ENCODE measurements at places on chromosomes 1 and 21. TPM values are rescaled to one million over a fixed set of nuclear protein-coding genes. Genes with fewer than 3 reads are reported as not detected.

Gene KRTAP13-2
- not detected for total RNA-seq

- H3K36me3 ChIP-seq, result no peaks in the 10 kb centered on the region
- DNase-seq, result no peak
- peaks cover 30% of the 10 kb centered on the region for H3K4me1 ChIP-seq
- peaks cover 49% of the 10 kb centered on the region for H3K27me3 ChIP-seq
- no peak overlapping the region for H3K27ac ChIP-seq
These were observed 14.9 kb downstream of the ATP1A4 start for GRCh38 chr1:160166166-160166868.

DNA sequence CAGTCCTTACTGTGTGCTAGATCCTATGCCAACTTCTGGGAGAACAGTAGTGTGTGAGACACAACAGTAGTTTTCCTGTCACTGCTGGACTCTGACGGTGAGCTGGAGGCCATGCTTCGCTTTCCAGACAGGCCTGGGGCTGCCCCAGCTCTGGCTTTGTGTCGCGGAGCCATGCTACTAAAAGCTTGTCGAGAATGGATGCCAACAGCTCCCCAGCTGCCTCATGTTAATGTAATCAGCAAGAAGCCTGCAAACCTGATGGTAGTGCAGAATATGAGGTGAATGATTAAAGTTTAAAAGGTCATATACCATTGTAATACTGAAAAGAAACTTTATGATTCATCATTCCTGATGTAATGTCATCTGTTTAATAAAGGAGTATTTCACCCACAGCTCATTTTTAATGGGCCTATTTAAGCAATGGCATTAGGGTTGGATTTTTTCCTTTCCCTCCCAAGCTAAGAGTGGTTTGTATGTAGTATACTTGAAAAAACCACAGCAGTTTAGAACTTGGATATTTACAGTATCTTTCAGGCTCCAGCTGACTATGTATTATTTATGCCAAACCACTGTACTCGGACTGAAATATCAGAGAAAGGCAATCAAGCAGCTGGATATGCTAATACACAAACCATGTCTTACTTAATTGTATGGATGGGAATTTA, 343.0 kb downstream of the NUF2 start:
- DNase-seq, result no peak
- no peak overlapping the region for H3K4me3 ChIP-seq
- no peaks in the 10 kb centered on the region for H3K27me3 ChIP-seq
- H3K4me1 ChIP-seq, result no peaks in the 10 kb centered on the region
- no peak overlapping the region for H3K27ac ChIP-seq

DNA sequence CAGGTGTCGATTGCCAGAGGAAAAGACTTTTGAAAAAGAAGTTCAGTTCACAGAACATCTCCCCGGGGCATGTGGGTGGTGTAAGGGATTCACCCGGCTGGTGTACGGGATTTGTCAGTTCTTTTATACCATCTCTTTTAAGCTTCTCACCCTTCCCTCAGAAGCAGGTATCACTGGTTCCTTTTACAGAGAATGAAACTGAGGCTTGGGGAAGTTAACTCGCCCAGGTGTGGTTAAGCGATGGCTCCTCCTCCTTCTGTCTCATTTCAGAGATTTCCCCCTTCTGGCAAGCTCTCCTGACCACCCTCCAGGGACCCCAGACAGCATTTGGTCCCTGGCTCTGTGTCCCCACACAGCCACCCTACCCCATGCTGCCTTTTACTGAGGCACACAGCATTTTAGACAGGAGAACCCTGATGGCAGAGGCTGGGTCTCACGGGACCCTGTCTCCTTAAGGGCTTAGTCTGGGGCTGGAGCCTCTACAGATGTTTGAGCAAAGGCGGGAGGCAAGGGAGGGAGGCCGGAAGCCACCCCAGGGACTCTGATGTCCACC, 2.8 kb upstream of the ECE1 start:
- peaks cover 80% of the 10 kb centered on the region for H3K4me1 ChIP-seq
- H3K27ac ChIP-seq, result peak overlapping the region; percentile 98
- no peaks in the 10 kb centered on the region for H3K27me3 ChIP-seq
- H3K36me3 ChIP-seq, result no peaks in the 10 kb centered on the region
- peak overlapping the region; percentile 73 for H3K4me3 ChIP-seq

Gene GJA9
- total RNA-seq, result not detected

DNA sequence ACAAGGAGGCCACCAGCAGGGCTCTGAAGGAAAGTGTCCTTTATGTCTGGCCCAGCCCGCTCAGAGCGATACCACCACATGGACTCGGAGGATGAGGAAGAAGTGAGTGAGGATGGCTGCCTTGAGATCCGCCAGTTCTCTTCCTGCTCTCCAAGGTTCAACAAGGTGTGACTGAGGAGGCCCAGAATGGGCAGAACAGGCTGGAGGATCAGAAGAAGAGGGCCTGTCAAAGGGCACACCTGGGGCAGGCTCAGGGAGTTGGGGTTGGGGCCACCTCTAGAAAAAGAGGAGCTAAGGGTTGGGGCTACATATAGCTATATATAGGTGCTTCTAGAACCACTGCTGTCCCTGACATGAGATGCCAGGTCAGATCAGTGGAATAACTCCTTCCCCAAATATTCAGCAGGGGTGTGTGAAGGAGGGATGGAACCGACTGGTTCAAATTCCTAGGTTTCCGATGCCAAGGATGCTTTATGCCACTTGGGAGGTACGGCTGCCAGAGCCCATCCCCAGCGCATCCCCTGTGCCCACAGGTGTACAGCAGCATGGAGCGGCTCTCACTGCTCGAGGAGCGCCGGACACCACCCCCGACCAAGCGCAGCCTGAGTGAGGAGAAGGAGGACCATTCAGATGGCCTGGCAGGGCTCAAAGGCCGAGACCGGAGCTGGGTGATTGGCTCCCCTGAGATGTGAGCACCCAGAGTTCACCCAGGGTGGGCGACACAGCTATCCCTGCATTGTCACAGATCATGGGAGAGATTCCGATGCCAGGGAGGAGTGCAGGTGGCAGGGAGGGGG, 102.2 kb downstream of the PIK3R3 start:
- no peak for DNase-seq
- no peak overlapping the region for H3K27ac ChIP-seq
- no peaks in the 10 kb centered on the region for H3K27me3 ChIP-seq
- no peaks in the 10 kb centered on the region for H3K4me1 ChIP-seq
- no peak overlapping the region for H3K4me3 ChIP-seq

GRCh38 chr1:162385280-162385623, 3.7 kb downstream of the C1orf226 start:
- no peaks in the 10 kb centered on the region for H3K4me1 ChIP-seq
- H3K36me3 ChIP-seq, result no peaks in the 10 kb centered on the region
- no peak overlapping the region for H3K4me3 ChIP-seq
- no peak overlapping the region for H3K27ac ChIP-seq
- no peak for DNase-seq

DNA sequence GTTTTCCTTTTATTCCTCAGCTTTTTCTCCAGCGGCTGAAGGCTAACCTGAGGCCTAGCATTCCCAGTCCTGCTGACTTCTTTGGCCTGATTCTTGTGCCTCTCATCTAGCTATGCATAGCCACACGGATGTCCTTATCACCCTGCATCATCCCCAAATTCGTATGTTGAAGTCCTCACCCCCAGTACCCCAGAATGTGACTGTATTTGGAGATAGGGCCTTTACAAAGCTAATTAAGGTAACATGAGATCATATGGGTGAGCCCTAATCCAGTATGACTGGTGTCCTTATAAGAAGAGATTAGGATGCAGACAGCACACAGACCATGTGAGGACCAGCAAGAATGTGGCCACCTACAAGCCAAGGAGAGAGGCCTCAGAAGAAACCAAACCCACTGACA, 44.6 kb downstream of the CDCP2 start:
- no peak overlapping the region for H3K27ac ChIP-seq
- no peaks in the 10 kb centered on the region for H3K4me1 ChIP-seq
- no peaks in the 10 kb centered on the region for H3K27me3 ChIP-seq
- no peak overlapping the region for H3K4me3 ChIP-seq
- peaks cover 2% of the 10 kb centered on the region for H3K36me3 ChIP-seq
- DNase-seq, result no peak

DNA sequence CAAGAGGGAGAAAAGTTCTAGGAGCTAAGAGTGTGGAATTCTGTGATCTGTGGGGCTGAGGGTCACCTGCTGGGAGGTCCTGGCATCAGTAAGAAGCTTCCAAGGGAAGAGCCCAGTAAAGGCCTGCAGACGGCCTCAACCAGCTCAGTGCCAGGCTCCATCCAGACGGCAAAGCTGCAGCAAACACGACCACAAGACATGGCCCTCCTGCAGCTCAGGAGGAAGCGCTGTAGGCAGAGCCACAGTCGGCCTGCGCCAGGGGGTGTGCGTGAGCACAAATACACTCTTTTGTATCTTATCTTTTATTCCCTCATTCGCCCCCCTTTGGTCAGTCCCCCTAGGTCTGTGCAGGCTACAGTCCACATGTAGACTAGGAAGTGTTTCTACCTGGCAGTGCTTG, 13.4 kb downstream of the C1orf174 start:
- no peak overlapping the region for H3K27ac ChIP-seq
- no peak overlapping the region for H3K4me3 ChIP-seq
- H3K27me3 ChIP-seq, result no peaks in the 10 kb centered on the region
- no peak for DNase-seq

DNA sequence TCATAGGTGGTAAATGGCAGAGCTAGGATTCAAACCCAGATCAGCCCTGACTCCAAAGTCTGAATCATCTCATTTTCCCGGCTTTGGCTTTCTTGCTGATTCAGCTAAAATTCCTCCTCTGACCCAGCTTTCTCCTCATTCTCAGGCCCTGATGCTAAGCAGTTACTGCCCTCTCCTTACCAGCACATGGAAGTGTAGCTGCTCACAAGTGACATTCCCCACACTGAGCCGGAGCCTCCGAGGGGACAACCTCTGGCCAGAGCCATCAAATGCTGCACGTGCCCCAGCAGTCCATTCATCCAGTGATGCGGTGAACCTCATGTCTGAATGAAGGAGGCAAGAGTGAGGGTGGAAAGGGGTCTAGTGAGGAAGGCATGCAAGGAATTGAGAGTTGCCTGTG, 11.1 kb downstream of the ITGA10 start:
- no peaks in the 10 kb centered on the region for H3K36me3 ChIP-seq
- H3K4me3 ChIP-seq, result no peak overlapping the region
- no peaks in the 10 kb centered on the region for H3K27me3 ChIP-seq
- H3K4me1 ChIP-seq, result no peaks in the 10 kb centered on the region
- H3K27ac ChIP-seq, result no peak overlapping the region
- no peak for DNase-seq

DNA sequence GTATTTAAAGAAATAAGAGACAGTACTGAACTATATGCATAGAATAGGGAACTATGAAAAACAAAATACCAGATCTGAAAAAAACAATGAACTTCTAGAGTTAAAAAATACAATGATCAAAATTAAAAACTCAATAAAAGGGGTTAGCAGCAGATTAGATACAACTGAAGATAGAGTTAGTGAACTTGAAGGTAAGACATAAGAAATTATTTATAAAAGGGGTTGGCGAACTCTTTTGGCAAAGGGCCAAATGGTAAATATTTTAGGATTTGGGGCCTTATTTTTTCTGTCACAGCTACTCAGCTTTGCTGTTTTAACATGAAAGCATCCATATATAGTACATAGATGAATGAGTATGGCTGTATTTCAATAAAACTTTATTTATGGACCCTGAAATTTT, 111.4 kb downstream of the ST3GAL3 start:
- no peaks in the 10 kb centered on the region for H3K27me3 ChIP-seq
- H3K27ac ChIP-seq, result no peak overlapping the region
- no peaks in the 10 kb centered on the region for H3K4me1 ChIP-seq
- DNase-seq, result no peak

GRCh38 chr1:29460694-29461093, 224.4 kb downstream of the PTPRU start:
- no peak overlapping the region for H3K27ac ChIP-seq
- H3K4me1 ChIP-seq, result no peaks in the 10 kb centered on the region
- no peaks in the 10 kb centered on the region for H3K36me3 ChIP-seq
- H3K27me3 ChIP-seq, result peaks cover 2% of the 10 kb centered on the region
- no peak for DNase-seq
- H3K4me3 ChIP-seq, result no peak overlapping the region

DNA sequence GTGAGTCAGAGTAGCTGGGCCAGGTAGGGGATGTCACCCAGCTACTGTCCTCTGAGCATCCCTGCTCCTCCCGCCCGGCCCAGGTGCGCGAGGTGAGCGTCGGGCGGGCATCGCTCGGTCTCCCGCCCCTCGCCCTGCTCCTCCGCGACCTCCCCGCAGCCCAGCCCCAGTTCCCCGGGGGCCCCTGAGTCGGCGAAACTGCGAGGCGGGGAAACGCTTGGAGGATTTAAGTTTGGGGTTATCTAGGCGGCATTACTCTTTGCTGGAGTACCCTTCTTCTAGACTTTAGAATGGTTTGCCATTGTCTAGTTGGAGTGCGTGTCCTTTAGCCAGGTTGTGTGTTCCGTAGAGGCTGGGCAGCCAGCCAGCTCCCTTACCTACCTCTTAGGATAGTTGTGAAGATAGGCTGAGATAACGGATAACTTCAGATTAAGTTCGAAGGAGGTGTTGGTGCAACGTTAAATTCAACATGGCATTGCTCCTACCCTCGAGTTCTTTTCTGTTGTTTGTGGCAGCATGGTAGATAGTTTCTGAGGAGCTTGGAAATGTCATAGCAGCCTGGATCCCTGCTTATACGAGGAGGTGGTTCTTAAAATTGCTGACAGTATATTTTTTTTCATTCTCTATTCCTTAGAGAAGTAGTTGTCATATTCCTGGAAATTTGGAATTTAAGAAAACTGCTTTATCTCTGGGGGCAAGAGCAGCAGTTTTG, 697 bp downstream of the AGO3 start:
- peaks cover 3% of the 10 kb centered on the region for H3K36me3 ChIP-seq
- DNase-seq, result no peak
- H3K4me1 ChIP-seq, result peaks cover 34% of the 10 kb centered on the region

DNA sequence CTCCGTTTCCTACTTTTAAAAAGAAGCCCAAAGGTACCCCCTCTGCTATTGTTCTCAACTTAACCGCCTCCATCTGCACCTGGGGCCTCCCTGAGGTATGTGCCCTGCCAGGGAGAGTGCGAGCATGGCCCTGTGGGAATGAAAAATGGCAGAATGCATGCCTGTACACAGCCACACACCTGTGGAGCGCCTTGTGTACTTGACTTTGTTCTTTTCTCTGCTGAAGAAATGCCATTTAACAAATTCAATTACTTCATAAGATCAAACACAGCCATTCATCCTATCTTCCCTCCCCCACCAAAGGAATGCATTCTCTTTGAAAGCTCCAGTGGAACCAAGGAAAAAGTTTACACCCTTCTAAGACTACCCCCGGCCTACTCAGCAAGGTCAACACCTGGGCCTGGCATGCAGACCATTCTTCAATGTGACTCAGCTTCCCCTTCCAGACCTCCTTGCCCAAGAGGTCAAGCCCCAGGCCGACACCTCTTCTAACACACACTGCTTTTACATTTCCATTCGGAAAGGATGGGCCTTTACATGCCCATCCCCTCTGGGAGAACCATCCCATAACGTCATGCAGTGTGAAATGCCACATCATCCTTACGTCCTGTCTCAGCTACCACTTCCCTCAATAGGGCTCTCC, 123.7 kb downstream of the SMYD2 start:
- H3K27me3 ChIP-seq, result peaks cover 6% of the 10 kb centered on the region
- H3K27ac ChIP-seq, result no peak overlapping the region

Gene INAVA
- total RNA-seq, result 2.6 TPM

GRCh38 chr1:41005876-41006275, 15.6 kb downstream of the SLFNL1 start:
- no peak overlapping the region for H3K4me3 ChIP-seq
- no peak for DNase-seq
- no peaks in the 10 kb centered on the region for H3K27me3 ChIP-seq
- H3K27ac ChIP-seq, result no peak overlapping the region
- peaks cover 70% of the 10 kb centered on the region for H3K36me3 ChIP-seq

- peaks cover 11% of the 10 kb centered on the region for H3K4me1 ChIP-seq
- no peaks in the 10 kb centered on the region for H3K36me3 ChIP-seq
- no peak overlapping the region for H3K4me3 ChIP-seq
- peaks cover 5% of the 10 kb centered on the region for H3K27me3 ChIP-seq
- H3K27ac ChIP-seq, result no peak overlapping the region
- no peak for DNase-seq
These were observed 44.3 kb downstream of the LAMC2 start for GRCh38 chr1:183230413-183230812.
